H4 (cell line): ENCODE measurements at places on chromosomes 7 and 10. TPM values are rescaled to one million over a fixed set of nuclear protein-coding genes. Genes with fewer than 3 reads are reported as not detected.

Gene SNCG
- total RNA-seq = 1.7 and 2.2 TPM in 2 replicates

- no peak for DNase-seq
Observed at GRCh38 chr7:21587139-21587784, 44.4 kb downstream of the DNAH11 start.

- no peak for DNase-seq
Observed at GRCh38 chr10:98001736-98002135, 28.7 kb downstream of the CRTAC1 start.

- DNase-seq = peak; percentile 35
Observed at GRCh38 chr10:48608279-48608681, 3.4 kb upstream of the ARHGAP22 start.

GRCh38 chr7:128059143-128059988 lies 28.1 kb upstream of the LRRC4 start:
- DNase-seq = no peak

DNA sequence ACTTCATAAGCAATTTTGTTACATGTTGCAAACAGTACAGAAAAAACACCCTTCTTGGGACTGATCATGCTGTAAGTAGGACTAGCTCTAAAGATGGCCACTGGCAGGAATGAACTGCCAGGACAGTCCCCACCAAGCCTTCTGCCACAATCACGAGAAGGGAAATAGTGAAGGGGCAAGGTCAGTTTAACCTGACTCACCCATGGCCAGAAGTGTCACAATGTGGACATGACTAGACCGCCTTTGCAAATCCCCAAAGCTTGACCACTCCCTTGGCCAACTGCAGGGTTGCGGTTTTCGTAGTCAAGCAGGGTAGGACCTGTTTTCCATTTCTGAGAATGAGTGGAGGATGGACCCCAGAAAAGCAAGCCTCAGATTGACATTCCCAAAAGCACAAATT lies 19.4 kb upstream of the FRAT2 start:
- no peak for DNase-seq

DNA sequence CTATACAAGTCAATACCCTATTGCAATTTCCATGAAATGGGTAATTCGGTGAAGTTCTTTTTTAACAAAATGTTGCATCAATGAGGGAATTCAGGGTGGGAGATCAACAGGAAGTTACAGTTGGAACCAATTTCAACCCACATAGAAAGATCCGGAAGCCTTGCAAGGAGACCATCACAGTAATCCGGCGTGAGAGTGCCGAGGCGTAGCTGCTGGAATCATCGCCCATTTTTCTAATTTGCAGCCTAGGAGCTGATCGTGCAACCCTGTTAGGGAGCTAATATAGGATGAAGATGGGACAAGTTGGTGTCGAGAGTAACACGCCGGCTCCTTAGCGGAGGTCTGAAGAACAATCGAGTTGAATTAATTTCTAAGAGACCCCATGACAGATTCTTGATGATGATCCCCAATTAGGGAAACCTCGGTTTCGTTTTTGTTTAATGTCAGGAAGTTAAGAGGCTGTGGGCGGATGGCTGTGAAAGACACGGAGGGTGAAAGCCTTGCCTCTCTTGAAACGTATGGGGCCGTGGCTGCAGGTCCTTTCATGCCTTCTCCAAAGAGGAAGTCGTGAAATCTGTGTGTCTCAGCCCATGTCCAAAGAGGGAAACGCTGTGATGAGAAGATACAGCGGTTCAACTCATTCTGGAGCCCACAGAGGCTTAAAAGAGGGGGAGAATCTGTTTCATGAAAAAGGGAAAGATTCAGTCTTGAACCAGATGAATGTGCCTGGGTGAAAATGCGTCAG lies 51.2 kb upstream of the CARD11 start:
- DNase-seq = no peak

GRCh38 chr7:130144312-130145171 lies 60.7 kb downstream of the TMEM209 start:
- DNase-seq = no peak

- no peak for DNase-seq
Observed at GRCh38 chr10:75404815-75405597, 3.4 kb upstream of the ZNF503 start.
